ENCODE measurements at places on chromosomes 7 and 10.

GRCh38 chr10:103693812-103694205 lies 161.6 kb downstream of the SH3PXD2A start:
- no peak for DNase-seq

DNA sequence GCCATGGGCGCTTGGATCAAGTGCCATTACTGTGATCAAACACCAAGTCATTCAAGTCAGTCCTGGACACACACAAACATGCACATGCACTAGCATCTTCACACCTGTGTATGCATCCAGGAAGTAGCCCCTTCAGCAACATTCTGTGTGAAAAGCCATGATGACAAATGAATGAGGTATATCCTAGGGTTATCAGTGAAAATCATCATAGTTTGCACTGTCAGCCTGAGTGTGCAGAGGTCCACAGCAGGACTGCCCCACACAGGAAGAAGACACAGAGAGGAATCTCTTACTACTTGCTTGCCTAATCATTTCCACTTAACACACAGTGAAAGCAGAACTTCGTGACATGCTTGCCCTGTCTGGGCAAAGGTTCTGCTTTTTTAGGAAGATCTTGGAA lies 184.0 kb upstream of the ADO start:
- DNase-seq: no peak

GRCh38 chr7:55526770-55527169 lies 45.5 kb downstream of the VOPP1 start:
- peak; percentile 86 for DNase-seq

GRCh38 chr10:121577568-121577967 lies 20.7 kb downstream of the FGFR2 start:
- DNase-seq: no peak

GRCh38 chr7:42359946-42360345 lies 122.9 kb upstream of the GLI3 start:
- DNase-seq: no peak

GRCh38 chr10:70323697-70324338 lies 40.0 kb upstream of the NPFFR1 start:
- no peak for DNase-seq

- DNase-seq: no peak
Observed at GRCh38 chr10:130045091-130045652, 65.5 kb downstream of the C10orf143 start.

- DNase-seq: no peak
Observed at GRCh38 chr7:44762300-44762699, 13.7 kb downstream of the ZMIZ2 start.

DNA sequence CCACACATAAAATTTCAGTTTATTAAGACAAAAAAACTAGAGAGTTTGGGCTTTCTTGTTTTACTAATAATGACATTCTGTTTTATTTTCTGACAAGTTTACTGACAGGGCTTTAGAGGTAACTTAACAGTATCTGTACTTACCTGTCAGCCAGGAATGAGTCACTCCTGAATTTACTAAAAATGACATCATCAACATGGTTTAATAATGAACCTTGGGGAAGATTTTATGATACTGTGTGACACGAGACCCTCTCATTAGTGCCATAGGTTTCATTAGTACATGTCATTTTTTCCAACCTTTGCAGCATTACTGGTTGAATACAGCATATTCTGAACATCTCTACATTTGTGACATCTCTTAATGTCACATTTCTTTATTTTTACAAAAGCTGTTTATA lies 131.1 kb downstream of the KCND2 start:
- no peak for DNase-seq

DNA sequence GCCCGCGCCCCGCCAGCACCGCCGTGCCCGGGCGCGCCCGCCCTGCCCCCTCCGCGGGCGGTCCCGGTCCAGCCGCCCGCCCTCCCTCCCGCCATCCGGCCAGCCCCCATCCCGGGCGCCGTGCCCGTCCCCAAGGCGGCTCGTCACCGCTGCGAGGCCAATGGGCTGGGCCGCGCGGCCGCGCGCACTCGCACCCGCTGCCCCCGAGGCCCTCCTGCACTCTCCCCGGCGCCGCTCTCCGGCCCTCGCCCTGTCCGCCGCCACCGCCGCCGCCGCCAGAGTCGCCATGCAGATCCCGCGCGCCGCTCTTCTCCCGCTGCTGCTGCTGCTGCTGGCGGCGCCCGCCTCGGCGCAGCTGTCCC lies at the start of gene HTRA1:
Gene HTRA1 (plus strand): TSS at position 187 of the 362 bp plus-strand sequence. CDS start 100 bp downstream, at position 287.
- DNase-seq: peak; percentile 11

DNA sequence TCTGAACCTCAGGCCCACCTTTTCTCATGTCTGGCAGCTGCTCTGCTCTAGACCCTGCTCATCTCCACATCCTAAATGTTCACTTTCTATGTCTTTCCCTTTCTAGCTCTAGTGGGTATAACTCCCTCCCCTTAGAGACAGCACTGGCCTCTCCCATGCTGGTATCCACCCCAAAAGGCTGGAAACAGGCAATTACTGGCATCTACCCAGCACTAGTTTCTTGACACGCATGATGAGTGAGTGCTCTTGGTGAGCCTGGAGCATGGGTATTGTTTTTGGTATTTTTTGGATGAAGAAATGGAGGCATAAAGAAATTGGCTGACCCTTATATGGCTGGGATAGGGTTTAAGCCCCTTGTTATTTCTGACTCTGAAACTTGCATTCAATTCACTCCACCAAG lies 156.0 kb downstream of the EGFR start:
- DNase-seq: no peak

- no peak for DNase-seq
Observed at GRCh38 chr10:110349831-110350230, 45.1 kb upstream of the SMNDC1 start.

DNA sequence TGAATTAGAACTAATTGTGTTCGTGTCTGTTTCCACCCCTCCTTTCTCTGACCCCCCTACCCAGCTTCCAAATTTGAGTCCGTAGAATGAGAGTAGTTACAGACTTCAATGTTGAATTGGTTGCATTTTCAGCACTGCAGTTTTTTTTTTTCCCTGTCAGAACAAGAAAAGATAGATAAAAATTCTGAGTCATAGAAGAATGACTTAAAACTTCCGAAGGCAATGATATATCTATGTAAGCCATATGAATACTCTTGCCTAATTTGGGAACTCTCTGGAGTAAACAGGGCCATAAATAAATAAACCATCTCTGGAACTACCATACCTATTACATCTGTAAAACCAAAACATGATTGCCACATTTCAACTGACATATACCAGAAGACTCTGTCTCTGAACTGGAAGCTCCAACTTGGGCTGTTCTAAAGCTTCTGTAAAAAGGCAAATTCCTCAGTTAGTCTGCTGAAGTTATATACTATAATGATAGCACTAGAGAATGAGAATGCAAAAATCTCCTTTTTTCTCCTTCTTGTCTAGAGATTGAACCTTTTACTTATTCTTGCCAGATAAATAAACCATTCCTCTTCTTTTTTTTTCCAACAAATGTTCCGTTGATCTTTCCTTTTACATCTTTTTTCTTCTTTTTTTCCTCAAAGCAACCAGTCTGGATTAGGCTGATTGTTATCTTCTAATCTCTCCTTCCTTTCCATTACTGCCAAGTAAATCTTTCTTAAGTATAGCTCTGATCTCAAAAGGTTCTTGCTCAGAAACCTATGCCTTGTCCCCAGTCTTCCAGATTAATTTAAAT lies 23.5 kb downstream of the VCL start:
- DNase-seq: no peak

- DNase-seq: peak; percentile 56
Observed at GRCh38 chr7:50069613-50070012, 23.4 kb downstream of the ZPBP start.

GRCh38 chr7:26187380-26188205 lies 13.0 kb downstream of the HNRNPA2B1 start:
- no peak for DNase-seq

DNA sequence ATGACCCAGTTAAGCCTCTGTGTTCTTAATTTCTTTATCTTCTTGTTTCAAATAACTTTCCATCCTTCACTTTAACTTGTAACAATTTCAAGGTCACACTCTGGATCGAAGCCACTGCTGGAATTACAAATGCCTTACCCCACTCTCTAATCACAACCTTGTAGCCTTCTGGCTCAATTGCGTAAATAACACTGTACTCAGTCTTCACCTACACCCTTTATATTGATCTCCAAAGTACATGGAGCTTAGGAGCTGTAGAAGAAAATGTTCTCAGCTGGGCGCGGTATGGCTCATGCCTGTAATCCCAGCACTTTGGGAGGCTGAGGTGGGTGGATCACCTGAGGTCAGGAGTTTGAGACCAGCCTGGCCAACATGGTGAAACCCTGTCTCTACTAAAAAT lies 164.3 kb upstream of the NPSR1 start:
- DNase-seq: no peak

GRCh38 chr10:118585794-118586193 lies 9.7 kb downstream of the PRLHR start:
- DNase-seq: no peak

DNA sequence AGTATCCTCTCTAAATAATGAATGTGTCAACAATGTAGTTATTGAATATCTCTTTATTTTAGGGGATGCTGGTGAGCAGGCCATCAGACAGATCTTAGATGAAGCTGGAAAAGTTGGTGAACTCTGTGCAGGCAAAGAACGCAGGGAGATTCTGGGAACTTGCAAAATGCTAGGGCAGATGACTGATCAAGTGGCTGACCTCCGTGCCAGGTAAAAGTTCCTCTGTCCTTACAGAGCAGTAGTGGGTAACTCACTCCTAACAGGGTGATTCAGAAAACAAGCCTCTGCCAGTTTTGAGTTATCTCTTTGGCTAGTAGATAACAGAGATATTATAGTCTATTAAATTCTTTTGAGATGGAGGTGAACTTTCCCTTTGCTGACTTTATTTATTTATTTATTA lies 67.3 kb downstream of the AP3M1 start:
- DNase-seq: no peak

- peak; percentile 6 for DNase-seq
Observed at GRCh38 chr7:128446306-128446705, 9.4 kb upstream of the HILPDA start.

GRCh38 chr10:119352042-119352441 lies 144.7 kb downstream of the GRK5 start:
- no peak for DNase-seq

- DNase-seq: no peak
Observed at GRCh38 chr10:72712136-72712535, 20.2 kb downstream of the MCU start.

DNA sequence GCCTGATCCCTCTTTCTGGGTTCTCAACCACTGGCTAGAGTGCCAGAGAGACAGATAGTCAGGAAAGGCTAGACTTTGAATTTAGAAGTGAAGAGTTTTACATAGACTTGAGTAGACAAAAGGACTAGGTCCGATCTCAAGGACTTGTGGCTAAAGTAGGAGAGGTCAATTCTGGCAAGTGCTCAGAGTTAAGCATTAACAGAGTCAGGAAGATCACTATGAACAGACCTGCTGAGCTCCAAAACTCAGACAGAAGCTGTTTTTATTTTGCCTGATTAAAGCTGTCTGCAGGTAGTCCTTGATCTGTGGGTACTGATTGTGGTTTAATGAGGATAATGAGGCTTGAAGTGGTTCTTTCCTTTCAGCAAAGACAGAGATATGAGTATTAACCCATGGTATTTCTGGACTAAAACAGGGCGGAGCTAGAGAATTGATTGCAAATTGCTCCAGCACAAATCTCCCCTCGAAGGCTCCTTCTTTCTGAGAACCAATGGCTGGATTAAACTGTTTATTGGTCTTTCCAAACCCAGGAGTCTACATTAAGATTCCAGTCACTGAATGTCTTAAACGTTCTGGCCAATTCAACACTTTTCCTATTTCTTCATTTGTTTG lies 423.2 kb downstream of the IPMK start:
- DNase-seq: no peak

- DNase-seq: no peak
Observed at GRCh38 chr7:26360650-26361049, 69.0 kb downstream of the SNX10 start.

DNA sequence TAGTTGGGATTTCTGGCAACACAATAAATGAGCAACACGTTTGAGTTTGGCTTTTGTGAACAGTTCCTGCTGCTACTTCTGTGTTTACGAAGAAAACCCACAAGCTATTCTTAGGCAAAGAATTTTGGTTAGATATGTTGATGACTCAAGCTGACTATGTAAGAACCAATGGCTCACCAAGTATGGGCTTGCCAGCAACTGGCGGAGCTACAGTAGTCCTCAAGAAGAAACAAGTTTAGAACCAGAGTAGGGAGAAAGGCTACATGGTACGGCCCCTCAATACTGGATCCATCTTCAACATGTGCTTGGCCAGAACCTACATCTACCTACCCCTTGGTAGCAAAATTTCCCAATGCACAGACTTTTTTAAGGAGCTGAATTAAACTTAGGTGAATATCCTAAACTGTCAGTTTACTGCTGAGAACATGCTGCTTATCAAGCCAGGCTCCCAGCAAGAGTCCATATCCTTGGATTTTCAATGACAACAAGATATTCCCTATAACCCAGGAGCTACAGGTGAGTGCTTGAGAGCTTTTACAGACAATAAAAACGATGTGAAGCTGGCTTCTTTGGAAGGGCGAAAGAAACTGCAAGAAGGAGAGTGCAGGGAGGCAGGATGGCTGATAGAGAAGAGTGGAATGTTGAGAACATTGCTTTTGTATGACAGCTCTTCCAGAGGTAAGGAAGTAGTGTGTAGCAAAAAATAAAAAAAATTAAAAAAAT lies 74.3 kb upstream of the ASAH2 start:
- no peak for DNase-seq

DNA sequence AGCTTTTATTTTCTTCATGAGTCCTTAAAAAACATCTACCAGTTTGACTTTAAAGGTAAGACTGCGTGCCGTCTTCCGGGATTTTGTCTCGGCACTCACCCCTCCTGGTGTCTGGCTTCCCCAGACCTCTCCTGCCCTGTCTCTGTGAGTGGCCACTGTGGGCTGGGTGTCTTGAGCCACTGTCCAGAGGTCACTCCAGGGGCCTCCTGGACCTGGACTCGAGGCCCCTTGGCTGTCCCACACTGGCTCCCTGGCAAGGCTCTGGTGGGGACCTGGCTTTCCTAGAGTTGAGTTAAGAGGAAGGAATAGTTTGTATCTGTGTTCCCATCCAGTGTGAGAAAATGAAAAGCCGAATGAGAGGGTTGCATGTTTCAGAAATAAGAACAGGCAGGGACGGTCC lies 95.5 kb downstream of the NKX6-2 start:
- DNase-seq: no peak

GRCh38 chr7:11969643-11970042 lies 137.6 kb upstream of the THSD7A start:
- no peak for DNase-seq

DNA sequence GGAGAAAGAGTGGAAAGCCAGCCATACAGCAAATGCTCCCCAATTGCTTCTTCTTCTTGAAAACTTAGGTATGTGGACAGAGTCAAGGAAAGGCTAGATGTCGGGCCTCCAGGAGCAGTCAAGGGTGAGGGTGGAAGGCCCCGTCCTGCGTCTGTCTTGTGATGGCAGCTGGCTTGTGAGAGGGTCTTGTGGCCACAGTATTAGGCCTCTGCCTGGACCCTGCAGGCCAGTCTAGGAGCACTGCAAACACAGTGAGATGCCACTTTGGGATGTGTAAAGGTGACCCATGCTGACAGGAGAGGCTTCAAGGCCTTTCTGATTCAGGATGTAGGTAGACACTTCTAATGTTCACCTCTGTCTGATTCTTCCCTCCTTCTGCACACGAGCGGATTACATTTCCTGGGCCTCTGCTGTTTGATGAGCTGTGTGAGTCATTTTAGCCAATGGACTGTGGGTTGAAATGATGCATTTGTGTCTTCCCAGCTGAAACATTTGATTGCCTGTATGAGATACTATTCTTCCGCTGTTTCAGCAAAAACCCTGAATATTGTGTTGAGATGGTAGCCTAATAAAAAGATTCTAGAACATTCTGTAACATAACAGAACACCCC lies 135.4 kb downstream of the EMX2 start:
- DNase-seq: no peak
